AG08395 (cell line): ENCODE measurements at places on chromosomes 16 and 17.

DNA sequence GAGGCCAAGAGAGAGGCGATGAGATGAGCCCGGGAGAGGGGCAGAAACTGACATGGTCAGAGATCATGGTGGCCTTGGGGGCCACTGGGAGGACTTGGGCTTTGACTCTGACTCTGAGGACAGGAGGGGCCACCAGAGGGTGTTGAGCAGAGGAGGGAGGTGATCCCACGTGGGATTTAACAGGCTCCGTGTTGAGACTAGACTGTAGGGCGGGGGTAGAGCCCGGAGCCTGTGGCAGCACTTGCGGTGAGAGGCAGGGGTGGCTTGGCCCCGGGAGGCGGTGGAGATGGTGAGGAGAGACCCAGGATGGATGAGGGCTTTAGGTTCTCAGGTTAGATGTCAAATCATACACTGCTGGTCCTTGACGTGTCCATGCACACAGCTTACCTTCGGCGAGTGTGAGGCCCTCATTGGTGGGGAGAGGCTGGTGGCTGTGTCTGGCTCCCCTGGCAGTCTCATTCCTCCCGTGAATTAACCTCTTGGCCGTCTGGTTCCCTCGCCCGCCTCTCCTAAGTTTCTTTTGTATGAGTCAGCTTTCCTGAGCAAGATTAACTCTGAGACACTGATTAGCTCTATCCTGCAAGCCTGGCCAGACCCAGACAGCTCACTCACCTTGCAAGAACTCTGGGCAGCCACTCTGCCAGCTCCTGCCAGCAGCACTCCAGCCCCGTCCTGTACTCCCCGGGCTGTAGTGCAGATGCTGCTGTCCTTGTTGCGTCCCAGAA lies 39.7 kb downstream of the VPS35L start:
- DNase-seq = peak; percentile 50

DNA sequence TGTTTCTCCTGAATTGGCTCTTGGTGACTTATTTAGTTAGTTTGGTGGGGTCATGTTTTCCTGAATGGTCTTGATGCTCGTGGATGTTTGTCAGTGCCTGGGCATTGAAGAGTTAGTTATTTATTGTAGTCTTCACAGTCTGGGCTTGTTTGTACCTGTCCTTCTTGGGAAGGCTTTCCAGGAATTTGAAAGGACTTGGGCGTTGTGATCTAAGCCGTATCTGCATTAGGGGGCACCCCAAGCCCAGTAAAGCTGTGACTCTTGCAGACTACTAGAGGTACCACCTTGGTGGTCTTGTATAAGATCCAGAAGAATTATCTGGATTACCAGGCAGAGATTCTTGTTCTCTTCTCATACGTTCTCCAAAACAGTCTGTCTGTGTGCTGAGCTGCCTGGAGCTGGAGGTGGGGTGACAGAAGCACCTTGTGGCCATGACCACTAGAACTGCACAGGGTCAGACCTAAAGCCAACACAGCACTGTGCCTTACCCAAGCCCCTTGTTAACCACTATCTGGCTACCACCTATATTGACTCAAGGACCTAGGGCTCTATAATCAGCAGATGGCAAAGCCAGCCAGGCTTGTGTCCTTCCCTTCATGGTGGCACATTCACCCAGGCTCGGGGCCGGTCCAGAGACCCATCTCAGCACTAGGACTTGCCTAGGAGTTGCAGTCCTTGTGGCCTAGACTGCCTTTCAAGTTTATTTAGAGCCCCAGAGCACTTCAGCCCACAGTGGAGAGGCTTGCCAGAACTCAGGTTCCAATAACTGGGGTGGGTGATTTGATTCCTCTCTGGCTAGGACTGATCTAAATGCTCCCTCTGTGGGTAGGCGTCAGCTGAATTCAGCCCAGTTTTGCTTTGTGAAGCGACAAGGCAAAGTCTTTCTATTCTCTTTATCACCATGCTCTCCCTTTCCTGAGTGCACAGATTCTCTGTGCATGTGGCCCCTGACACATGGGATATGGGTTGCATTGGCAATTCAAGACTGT lies 11.0 kb downstream of the RNF135 start:
- DNase-seq = no peak

- DNase-seq = peak; percentile 38
These were observed 198.0 kb upstream of the MPHOSPH6 start for GRCh38 chr16:82368041-82368440.

DNA sequence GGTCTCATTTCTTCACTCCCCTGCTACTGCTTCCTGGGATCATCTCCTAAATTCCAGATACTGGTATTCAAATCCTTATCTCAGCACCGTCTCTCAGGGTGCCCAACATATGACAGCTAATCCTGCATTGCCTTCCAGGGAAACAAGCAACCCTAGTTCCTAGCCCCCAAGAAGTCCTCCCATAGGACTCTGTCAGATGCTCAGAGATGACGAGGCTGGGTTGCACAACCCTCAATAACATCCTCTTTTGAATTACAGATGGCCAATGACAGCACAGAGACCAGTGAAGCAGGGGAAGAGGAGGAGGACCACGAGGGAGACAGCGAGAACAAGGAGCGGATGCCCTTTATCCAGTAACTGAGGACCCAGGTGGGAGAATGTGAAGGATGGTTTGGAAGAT lies 45.0 kb upstream of the CLEC3A start:
- no peak for DNase-seq

GRCh38 chr17:80939151-80940145 lies 52.2 kb upstream of the CHMP6 start:
- no peak for DNase-seq

DNA sequence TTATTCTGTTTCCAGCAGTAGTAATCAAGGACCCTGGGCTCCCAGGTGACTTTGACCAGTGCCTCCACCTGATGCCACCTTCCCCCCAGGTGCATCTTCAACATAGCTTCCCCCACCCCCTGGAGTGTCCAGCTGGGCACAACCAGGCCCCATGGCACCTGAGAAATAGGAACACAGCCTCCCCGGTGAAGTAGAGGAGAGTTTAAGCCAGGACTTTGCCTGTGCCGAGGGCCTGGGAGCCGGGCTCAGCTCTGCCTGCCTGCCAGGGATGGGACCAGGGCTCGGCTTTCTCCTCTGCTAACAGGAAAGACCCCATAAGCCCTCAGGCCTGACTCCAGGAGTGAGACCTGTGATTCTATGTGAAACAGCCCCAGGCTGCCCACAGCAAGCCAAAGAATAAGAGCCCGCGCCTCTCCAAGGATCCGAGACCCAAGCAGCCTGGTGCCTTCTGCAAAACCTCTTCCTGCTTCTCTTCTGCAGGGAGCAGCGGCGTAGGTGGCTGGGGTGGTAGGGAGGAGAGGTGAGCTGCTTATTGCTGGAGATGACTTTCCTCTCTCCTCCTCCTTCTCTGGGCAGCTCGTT lies 16.4 kb upstream of the RBFOX3 start:
- no peak for DNase-seq

DNA sequence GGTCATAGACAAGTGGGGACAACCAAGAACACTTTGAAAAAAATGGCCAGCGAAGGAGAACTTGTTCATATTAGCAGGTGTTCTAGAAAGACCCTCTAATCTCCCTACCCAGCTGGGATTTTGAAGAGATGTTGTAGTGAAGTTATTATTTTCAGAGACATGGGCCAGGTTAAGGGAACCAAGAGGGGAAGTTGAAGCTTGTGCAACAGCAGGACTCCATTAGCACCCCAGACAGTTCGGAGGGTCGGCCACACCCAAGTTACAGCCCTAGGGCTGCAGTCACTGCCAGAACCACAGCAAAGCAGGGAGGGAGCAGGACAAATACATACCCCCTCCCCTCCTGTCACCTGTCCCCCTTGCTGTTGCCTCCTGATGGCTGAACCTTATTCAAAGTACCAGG lies 42.3 kb downstream of the WSB1 start:
- DNase-seq = no peak

DNA sequence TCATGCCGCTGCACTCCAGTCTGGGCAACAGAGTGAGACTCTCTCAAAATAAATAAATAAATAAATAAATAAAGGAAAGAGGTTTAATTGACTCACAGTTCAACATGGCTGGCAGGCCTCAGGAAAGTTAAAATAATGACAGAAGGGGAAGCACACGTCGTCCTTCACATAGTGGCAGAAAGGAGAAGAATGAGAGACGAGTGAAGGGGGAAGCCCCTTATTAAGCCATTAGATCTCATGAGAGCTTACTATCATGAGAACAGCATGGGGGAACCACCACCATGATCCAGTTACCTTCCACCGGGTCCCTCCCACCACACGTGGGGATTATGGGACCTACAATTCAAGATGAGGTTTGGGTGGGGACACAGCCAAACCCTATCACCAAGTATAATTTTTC lies 54.5 kb downstream of the PAFAH1B1 start:
- no peak for DNase-seq

- peak; percentile 82 for DNase-seq
These were observed 15.9 kb downstream of the ARHGAP23 start for GRCh38 chr17:38444151-38444550.

GRCh38 chr17:5354886-5355415 lies 64.5 kb downstream of the NUP88 start:
- DNase-seq = no peak
